ENCODE measurements at places on chromosomes 4 and X. TPM values are rescaled to one million over a fixed set of nuclear protein-coding genes. Genes with fewer than 3 reads are reported as not detected.

GRCh38 chrX:11180571-11180970, 69.4 kb downstream of the HCCS start:
- no peak for DNase-seq
- H3K27ac ChIP-seq, result no peak overlapping the region
- no peaks in the 10 kb centered on the region for H3K4me1 ChIP-seq
- no peak overlapping the region for H3K4me3 ChIP-seq
- H3K36me3 ChIP-seq, result no peaks in the 10 kb centered on the region

- H3K36me3 ChIP-seq, result peaks cover 5% of the 10 kb centered on the region
- H3K27ac ChIP-seq, result no peak overlapping the region
- H3K4me1 ChIP-seq, result peaks cover 15% of the 10 kb centered on the region
- no peaks in the 10 kb centered on the region for H3K27me3 ChIP-seq
Observed at GRCh38 chr4:6684656-6685055, 9.0 kb upstream of the S100P start.

DNA sequence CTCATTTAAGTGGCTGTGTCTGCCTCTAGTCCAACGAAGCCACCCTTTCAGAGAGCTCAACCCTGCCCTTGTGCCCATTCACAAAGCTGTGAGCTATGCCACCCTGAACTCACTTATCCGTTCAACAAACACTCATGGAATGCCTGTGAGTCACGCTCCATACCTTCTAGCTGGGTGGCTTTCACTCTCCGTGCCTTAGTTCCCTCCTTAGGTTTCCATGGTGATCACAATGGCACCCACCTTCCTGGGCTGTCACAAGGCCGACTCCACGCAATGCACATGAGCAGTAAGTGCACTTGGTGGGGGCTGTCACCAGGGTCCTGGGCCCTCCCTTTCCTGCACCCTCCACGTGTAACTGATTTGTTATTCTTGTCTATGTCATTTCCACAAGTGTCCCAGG, 37.2 kb upstream of the PPP2R2C start:
- H3K27ac ChIP-seq, result peak overlapping the region; percentile 30
- H3K4me1 ChIP-seq, result peaks cover 5% of the 10 kb centered on the region
- DNase-seq, result no peak

GRCh38 chrX:42107495-42108488, 184.4 kb upstream of the CASK start:
- no peaks in the 10 kb centered on the region for H3K27me3 ChIP-seq
- no peak for DNase-seq
- no peak overlapping the region for H3K4me3 ChIP-seq
- H3K36me3 ChIP-seq, result no peaks in the 10 kb centered on the region

- H3K27ac ChIP-seq, result no peak overlapping the region
- DNase-seq, result no peak
- H3K4me3 ChIP-seq, result no peak overlapping the region
Observed at GRCh38 chrX:11382930-11383329, 89.7 kb downstream of the AMELX start.

GRCh38 chrX:70402721-70403120, 20.4 kb upstream of the GDPD2 start:
- H3K4me3 ChIP-seq, result no peak overlapping the region
- H3K27ac ChIP-seq, result no peak overlapping the region
- H3K4me1 ChIP-seq, result no peaks in the 10 kb centered on the region
- H3K36me3 ChIP-seq, result peaks cover 16% of the 10 kb centered on the region
- DNase-seq, result no peak

Gene KCTD8
- not detected for total RNA-seq

- H3K36me3 ChIP-seq, result no peaks in the 10 kb centered on the region
- H3K27ac ChIP-seq, result no peak overlapping the region
- H3K4me3 ChIP-seq, result no peak overlapping the region
- no peaks in the 10 kb centered on the region for H3K27me3 ChIP-seq
Observed at GRCh38 chr4:160034501-160034900, 931.6 kb downstream of the RAPGEF2 start.

Gene DYNLT3
- total RNA-seq, result 7.7 TPM

- no peaks in the 10 kb centered on the region for H3K27me3 ChIP-seq
- peaks cover 37% of the 10 kb centered on the region for H3K36me3 ChIP-seq
- DNase-seq, result no peak
Observed at GRCh38 chr4:102589743-102590142, 88.6 kb downstream of the NFKB1 start.

Gene NEIL3
- 20.6 TPM for total RNA-seq

DNA sequence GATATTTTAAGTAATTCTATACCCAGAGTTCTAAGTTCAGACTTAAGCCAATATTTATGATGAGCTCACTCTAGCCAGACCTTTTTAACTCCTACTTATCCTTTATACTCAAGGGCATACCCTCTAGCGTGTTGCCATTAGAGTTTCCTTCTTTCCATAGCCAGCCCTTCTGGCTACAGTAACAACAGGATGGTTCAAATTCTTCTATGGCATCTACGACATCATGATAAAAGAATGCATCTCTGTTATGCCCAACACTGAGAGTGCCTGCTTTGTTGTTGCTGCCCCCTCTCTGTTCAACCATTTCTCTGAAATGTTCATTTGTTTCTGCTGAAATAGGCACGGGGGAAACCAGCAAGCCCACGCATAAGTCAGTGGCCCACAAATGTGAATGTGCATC, 104.5 kb downstream of the UBE2NL start:
- DNase-seq, result no peak
- no peaks in the 10 kb centered on the region for H3K4me1 ChIP-seq
- H3K27ac ChIP-seq, result no peak overlapping the region
- H3K36me3 ChIP-seq, result peaks cover 3% of the 10 kb centered on the region

Gene GPAT3
- not detected for total RNA-seq

Gene CWH43
- not detected for total RNA-seq

Gene CDKL2
- total RNA-seq, result 1.1 TPM

DNA sequence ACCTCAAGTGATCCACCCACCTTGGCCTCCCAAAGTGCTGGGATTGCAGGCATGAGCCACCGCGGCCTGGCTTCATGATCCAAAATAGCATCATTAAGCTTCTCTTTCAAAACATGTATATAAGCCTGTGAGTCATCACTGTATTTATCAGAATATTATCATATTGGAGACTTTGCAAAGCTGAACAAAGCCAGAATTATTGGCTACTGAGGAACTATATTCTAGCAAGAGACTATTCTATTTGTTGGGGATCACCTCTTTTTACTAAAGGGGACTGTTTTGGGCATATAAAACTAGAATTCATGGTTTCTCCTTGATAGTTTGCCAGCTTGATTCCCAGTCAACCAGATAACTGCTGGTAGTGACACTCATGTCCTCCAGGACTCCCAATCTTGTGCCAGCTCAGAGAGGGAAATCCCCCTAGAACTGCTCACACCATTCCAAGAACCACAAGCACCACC, 40.1 kb downstream of the TET2 start:
- DNase-seq, result no peak
- H3K27me3 ChIP-seq, result no peaks in the 10 kb centered on the region
- H3K27ac ChIP-seq, result no peak overlapping the region
- no peak overlapping the region for H3K4me3 ChIP-seq

Gene ADH7
- not detected for total RNA-seq

Gene RAB41
- total RNA-seq, result not detected

DNA sequence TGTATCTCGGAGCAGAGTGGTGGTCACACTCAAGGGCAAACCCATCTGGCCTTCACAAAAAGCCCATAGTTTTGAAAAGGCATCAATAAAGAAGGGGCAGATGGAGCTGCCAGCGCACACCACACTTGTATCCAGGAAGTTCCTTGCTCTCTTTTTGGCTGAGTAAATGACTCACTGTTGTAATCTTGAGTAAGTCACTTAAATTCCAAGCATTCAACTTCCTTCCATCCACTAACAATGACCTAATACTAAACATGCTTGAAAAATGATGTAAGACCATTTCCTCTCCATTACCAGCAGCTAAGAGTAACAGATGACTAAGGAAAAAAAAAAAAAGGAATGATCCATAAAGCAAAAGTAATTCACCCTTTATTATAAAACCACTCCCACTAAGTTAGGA, 32.4 kb upstream of the MYOZ2 start:
- peaks cover 22% of the 10 kb centered on the region for H3K4me1 ChIP-seq
- DNase-seq, result no peak
- H3K27me3 ChIP-seq, result no peaks in the 10 kb centered on the region
- H3K4me3 ChIP-seq, result no peak overlapping the region

Gene RTL5
- total RNA-seq, result 23.0 TPM

Gene SOWAHB
- total RNA-seq, result not detected

Gene HS6ST2
- total RNA-seq, result 14.2 TPM

- no peaks in the 10 kb centered on the region for H3K36me3 ChIP-seq
- peak overlapping the region; percentile 60 for H3K27ac ChIP-seq
- H3K4me3 ChIP-seq, result no peak overlapping the region
- DNase-seq, result peak; percentile 4
- H3K27me3 ChIP-seq, result no peaks in the 10 kb centered on the region
Observed at GRCh38 chrX:41381685-41382084, 47.7 kb downstream of the DDX3X start.

DNA sequence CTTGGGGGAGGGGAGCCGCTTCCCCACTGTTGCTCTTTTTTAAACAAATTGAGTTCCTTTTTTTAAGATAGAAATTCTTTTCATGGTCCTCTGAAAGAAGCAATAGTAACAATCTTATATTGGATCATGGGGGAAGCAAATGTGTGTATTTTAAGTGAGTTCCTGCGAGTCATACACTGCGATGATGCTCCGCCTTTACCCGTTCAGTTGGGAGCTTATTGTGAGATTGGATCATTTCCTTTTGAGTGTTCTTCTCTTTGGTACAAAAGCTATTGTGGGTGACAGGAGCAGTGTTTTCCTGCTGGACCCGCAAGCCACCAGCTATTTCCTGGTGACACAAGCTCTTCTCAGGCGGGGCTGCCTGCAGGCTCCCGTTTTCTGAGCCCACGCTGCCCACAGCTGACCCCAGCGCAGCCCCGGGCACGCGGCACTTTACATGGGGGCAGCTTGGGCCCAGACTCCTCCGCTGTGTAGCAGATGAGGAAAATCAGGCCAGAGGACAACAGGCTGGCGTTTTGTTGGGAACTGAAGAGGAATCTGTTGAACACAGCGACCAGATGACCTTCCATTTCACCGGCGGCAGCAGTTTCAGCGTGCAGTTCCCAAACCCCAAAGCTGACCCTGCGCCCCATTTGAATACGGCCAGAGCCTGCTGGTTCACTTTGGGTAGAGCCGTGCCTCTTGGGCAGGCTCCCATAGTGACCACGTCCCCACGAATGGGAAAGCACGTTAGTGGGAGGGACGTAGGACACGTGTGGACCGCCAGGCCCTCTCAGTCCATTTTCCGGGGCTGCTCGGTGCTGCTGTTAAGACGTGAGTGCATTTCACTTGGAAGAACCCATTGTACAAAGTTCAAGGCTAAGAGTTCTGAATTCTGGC, 12.2 kb downstream of the TADA2B start:
- DNase-seq, result no peak
- no peak overlapping the region for H3K4me3 ChIP-seq
- peaks cover 8% of the 10 kb centered on the region for H3K36me3 ChIP-seq
- peaks cover 5% of the 10 kb centered on the region for H3K4me1 ChIP-seq
- no peaks in the 10 kb centered on the region for H3K27me3 ChIP-seq
- H3K27ac ChIP-seq, result no peak overlapping the region
